ENCODE measurements at places on chromosomes 4 and X. TPM values are rescaled to one million over a fixed set of nuclear protein-coding genes. Genes with fewer than 3 reads are reported as not detected.

The DRP2 gene
- not detected for total RNA-seq

The GPR82 gene
- 0.28 TPM for total RNA-seq

The GRIA3 gene
- 3.1 TPM for total RNA-seq

DNA sequence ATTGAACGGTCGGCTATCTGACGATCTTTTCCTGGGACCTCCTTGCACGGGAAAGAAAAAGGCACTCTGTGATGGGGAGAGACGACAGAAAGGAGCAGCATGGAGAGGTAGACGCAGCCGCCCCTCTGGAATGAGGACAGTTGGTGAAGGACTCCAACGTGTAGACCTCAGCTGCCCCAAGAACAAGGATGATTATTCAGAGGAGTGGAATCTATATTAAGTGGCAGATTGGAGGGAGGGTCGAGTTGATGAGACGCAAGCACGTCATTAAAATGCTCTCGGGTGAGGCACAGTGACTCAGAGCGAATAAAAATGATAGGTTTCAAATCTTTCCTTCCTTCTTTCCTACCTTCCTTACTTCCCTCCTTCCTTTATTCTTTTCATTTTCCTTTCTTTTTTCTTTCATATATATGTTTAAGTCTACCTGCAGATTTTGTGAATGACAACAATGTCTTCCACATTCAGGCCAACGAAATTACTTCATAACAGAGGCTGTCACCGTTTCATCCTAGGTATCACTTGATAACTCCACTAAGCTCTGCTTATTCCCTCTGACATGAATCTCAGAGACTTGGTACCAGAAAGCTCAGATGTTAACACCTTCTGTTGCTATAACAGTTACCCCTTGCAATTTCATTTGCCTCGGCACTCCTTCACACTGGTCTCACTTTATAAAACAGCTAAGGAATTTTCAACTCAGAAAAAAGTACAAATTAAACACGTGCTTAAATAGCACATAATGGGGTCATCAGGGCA is 110.0 kb upstream of the PPARGC1A start:
- DNase-seq = no peak

- DNase-seq = no peak
Measured at GRCh38 chr4:101155945-101156344, 191.4 kb downstream of the PPP3CA start.

- no peak for DNase-seq
Measured at GRCh38 chr4:79209081-79209480, 116.8 kb downstream of the NAA11 start.

DNA sequence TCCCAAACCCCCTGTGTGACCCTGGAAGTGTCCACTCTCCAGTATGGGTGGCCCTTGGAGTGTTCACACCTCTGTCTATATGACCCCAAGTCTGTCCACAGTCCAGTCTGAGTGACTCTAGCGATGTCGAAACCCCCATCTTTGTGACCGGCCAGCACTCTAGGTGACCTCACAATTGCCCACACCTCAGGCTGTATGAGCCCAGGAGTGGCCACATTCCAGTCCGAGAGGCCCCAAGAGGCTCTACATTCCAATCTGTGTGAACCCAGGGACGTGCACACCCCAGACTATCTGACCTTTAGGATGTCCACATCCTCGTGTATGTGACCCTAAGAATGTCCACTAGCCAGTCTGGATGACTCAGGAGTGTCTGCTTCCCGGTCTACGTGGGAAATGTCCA is 7.3 kb upstream of the GLOD5 start:
- no peak for DNase-seq

- no peak for DNase-seq
Measured at GRCh38 chr4:114866901-114867670, 246.3 kb downstream of the NDST4 start.

DNA sequence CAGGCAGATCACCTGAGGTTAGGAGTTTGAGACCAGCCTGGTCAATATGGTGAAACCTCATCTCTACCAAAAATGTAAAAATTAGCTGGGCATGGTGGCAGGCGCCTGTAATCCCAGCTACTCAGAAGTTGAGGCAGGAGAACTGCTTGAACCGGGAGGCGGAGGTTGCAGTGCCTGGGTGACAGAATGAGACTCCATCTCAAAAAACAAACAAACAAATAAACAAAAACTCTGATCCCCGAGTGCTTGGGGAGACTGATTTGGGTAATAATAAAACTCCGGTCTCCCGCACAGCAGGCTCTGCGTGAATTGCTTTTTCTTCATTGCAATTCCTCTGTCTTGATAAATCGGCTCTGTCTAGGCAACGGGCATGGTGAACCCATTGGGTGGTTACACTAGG is 73.4 kb downstream of the HPRT1 start:
- no peak for DNase-seq

DNA sequence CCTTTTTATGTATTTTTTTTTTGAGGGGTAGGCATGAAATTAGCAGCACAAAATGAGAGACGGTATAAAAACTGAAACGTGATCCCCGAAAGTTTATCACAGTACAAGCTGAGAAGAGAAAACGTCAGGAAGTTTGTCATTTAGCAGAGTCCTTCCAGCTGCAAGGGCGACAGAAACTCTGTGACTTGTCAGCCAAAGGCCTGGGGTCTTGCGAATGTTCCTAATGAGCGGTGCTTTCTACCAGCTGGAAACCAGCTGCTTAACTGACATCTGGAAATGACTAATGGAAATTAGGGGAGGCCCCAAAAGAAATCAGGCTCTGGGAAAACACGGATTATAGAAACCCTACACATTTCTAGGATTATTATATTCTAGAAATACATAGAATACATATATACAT is 66.5 kb downstream of the CHRNA9 start:
- no peak for DNase-seq

Data from left lobe of liver (tissue), 2 donors.